ENCODE measurements at places on chromosomes 6 and 20.

DNA sequence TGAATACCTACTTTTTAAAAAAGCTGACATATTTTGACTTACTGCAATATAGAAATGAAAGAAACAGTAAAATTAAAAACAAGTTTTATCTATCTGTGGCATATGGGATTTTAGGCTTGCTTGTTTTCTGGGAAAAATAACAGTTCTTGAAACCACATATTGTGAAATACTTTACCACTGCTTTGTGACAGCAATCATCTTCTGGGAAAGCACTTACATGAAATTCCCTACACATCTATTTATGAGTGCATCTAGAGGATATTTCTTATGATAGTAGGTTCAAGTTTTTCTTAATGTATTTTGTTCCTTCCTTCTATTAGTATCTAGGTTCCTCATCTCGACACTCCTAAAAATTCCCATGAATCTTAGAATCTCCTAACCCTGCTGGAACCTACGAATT lies 75.2 kb downstream of the STXBP5 start:
- DNase-seq, result no peak

- no peak for DNase-seq
Observed at GRCh38 chr6:18119236-18119635, 3.2 kb downstream of the NHLRC1 start.

DNA sequence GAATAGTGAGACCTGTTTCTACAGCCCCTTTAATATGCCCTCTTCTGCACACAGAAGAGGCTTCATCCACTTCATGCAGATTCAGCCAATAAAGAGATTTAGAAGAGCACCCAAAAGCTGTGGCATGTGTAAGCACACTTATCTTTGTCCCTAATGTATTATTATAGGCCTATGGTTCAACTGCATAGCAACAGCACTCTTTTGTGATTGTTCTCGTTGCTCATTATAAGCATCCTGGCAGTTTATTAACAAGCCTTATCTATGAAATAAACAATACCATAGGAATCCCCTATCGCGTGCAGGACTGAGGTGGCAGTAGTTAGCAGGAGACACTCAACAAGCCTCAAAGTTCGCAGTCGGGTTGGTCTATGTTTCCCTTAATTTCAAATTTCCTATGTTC lies 138.5 kb upstream of the BEND6 start:
- no peak for DNase-seq

- no peak for DNase-seq
Observed at GRCh38 chr6:14086701-14087100, 30.9 kb upstream of the CD83 start.

DNA sequence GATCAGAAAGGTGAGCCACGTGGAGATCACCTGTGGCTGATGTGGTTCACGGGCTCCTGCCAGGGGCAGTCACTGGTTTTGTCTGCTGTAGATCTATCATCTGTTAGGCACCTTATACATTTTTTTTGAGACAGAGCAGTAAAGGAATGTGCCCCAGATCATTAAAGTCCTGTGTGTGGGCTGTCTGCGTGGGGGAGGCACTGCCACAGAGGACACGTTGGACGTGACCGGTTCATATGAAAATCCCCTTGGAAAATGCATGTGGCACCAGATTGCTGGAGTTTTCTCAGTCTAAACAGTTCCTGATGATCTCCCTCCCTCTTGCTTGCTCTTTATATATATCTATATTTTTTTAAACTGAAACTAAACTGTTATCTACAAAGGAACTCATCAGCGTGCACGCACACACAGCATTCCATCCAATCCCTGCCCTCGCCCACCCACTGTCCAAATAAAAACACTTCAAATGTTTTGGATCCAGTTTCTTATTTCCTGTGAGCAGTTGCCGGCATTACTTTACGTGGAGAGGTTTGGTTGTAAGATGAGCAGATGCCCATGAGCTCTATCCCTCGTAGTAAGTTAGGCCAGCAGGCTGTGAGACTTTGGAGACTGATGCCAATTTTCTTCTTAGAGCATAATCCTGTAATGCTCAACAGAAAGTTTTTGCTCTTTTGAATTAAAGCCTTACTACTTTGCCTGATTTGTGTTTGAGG lies 161.6 kb upstream of the EXOC2 start:
- no peak for DNase-seq

DNA sequence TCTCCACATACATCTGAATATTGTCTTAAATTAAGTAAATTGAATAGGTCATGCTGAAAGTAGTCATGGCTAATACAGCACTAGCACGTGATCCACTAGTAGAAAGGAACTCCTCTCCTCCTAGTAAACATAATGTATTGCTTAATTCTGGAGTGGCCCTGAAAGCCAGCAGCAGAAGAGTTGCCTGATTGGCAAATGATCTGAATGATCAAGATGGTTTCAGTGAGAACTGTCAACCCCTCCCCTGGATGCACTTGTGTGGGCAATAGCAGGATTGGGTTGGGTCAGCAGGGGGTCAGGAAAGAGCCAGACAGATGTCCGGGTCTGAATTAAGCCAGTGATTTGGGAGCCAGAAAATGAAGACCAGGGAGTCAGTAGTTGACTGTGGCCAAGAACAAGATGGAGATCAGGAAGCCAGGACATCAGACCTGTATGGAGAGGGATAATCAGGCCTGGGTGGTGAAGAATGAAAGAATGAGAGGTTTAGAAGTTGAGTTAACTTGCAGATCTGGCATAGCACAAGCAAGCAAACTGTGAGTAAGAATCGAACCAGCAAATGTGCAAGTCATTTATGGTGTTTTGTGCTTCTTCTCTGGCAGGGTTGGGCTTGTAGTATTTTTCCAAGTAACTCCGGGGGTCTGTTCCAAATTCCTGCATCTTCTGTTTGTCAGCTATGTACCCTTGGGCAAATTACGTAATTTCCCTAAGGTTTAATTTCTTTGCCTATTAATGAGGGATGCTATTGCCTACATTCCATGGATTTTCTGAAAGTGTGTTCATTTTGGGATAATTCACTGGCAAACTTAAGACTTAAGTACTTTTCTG lies 304.9 kb downstream of the CD109 start:
- no peak for DNase-seq

Measured in HL-60 (cell line).